ENCODE measurements at places on chromosomes 4 and X.
A peak's percentile ranks its signal among the peaks of the same experiment; 100 is the strongest.

- no peak for DNase-seq
Observed at GRCh38 chr4:100169491-100170485, 20.5 kb downstream of the DDIT4L start.

DNA sequence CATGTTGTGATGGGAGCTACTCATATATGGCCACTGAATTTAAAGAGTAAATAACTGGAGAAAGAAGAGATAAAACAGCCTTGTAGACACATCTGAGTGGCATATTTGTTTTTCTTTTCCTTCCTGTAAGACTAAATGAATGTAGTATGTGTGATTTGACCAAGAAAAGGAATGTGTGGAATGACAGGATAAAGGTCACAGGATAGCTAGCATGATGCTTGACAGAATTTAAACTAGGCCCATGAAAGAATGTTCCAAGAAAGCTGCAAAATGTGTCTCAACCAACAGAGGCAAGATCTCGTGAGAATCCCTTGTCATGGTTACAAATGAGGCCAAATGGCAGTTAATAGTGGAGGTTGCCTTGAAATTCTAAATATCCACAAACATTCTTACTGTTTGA, 137.0 kb downstream of the KCNIP4 start:
- DNase-seq: no peak

GRCh38 chr4:73193155-73193554, 65.4 kb downstream of the ANKRD17 start:
- no peak for DNase-seq

GRCh38 chr4:7339751-7340552, 94.8 kb downstream of the PSAPL1 start:
- DNase-seq: no peak

DNA sequence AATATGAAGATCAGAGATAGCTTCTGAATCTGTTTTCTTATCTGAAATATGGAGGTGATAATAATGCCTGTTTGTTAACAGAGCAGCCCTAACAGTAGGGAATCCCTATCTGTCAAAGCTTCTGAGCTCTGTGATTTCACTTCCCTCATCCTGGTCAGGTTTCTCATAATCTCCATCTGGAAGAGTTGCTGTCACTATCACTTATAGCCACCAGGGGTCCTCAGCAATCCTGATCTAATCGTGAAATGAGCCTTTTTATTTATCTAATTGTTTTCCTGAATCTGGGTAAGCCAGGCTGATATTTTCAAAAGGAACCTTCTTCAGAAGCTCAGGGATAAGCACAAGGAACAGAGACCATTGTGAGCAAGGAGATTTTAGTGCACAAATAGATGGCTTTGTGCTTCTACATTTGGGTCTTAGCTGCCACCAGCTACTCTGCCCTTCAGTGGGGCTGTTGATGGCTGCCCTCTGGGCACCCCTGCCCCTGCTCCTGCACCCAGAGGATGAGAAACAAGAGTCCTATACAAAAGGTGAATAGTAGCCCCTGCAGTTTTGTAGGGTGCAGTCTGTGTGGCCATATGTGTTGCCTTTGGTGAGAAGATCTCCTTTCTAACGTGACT, 196.4 kb upstream of the RADX start:
- DNase-seq: peak; percentile 69

DNA sequence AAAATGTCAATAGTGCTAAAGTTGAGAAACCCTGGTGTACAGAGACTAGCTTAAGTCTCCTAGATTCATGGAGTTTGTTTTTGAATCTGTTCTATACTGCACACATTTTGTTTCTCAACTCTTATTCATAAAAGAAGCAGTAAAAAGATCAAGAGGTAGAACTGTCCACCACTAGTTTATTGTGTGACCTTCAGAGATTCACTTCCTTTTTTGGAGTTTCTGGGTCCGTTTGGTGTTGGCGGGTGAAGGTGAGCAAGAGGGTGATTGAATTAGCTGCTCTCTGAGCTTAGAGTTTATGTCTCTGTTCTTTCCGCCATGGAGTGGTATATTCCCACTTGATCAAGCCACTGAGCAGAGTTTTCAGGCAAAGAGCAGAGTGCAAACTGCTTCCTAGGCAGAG, 21.4 kb upstream of the PLAC1 start:
- DNase-seq: no peak

DNA sequence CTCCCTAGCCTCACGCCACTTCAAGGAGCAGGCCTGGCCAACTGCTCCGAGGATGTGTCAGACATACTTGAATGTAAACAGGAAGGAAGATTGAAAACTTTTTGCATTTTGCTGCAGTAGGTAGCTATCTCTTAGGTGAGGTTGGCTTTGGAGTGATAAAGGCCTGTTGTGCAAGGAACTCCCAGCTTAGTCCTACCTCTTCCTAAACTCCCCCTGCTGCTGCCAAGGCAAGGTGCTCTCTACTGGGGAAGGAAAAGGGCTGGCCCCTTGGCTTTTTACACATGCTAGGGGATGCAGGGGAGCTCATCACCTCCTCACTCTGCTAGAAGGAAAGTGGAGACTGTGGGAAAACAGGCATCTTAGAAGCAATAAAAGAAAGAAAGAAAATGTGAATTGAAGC, 10.7 kb upstream of the BRS3 start:
- peak; percentile 26 for DNase-seq

DNA sequence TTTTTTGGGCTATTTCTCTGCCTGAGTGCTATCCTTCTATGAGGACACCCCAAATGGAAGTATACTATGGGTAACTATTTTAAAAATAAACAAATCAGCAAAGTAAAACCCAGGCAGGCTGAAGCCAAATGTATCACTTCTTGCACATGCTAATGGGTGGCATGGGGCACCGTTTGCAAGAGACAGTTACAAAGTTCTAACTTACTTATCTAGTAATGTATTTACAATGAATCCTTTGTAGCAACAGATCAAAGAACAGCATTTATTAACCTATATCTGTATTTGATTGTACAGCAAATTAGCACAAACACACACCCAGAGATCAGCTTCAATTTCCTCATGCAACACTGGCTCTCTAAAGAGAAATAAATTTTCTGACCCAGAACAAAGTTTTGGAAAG, 225.5 kb downstream of the ZNF674 start:
- DNase-seq: no peak

DNA sequence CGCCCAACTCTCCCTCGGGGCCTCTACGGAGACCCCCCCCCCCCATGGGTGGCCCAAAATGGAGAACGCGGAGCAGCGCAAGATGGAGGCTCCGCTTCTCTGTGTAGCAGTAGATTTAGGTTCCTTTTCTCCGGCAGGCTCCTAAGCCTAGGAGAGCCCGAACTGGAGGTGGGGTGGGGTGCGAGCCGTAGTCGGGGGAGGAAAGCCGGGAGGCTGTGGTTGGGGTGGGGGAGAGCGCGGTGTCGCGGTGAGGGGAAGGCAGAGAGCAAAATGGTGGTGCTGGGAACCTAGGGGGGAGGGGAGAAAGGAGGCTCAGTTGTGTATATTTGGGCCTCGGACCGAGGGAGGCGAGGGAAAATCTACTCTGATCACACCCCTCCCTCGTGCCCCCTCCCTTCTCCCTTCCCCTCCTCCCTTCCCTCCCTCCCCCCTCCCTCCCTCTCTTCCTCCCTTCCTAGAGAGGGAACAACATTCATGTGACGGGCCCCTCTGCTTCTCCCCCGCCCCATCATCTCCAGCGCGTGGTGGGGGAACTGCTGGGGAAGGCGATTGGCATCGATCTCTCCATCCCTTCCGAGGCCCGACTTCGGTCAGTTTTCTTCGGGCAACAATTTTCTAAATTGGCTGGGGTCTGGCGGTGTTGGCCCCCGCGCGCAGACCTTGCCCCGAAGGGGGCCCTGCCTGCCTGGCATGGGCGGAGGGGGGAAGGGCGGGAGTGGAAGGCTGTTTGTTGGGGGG, at the start of gene STAG2:
Gene STAG2 (plus strand): TSS at position 439 of the 738 bp plus-strand sequence. CDS start 60,922 bp downstream, outside the sequence.
- peak; percentile 91 for DNase-seq

DNA sequence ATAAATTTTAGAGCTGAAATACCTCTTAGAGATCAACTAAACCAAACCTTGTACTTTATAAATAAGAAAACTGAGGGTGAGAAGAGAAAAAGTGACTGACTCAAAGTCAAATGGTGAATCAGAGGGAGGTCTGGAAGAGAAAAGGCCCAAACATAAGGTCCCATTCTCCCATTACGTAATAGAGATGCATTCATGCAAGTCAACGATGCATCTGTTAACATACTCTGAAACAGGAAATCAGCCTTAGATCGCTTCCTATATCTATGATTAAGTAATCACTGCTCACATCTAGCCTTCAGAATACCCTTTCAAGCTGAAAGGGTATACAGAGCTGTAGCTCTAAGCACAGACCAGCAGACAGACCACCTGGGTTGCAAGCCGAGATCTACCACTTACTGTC, 6.5 kb downstream of the RNF150 start:
- no peak for DNase-seq

DNA sequence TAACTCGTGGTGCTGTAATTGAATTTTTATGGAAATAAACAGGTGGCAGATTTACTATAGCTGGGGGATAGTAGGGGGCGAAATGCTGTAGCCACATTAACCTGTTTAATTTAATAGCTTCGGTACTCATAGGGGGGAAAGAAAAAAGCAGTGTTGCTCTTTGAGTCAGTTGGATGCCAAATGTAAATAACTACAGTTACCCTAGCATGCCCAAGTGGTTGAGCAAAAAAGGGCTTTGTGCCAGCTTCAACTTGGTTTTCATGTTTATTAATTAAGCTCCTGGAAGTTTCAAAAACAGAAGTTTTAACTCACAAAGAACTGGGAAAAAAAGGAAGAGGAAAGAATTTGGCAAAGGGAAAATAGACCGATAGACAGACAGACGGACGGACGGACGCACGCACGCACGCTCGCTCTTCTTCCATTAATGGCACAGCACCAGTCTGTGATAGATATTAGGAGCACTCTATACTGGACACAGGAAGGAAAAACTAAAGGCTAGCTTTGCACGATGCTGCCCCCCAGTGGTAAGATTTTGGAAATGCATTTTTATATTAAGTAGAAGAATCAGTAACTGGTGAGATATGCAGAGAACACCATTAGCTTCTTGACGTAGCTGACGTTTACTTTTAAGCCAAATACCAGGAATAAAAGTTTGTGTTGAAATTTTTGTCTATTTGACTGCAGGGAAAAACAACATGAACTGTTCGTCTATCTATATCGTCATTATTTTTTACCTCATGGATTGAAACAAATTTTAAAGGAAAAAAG, 151.8 kb downstream of the SLC7A11 start:
- peak; percentile 50 for DNase-seq

DNA sequence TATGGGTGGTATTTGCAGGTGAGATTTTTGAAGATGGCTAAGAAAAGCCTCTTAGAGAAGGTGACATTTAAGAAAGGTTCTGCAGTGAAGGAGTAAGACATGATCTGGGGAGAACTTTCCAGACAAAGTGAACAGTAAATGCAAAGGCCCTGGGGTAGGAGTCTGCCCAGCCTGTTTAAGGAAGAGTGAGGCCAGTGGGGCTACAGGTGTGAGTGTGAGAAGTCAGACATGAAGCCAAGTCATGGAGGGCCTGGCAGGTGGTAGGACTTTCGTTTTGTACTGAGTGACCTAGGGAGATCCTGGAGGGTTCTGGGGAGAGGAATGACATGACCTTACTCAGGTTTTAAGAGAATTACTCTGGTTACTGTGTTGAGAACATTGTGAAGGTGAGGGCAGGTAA, 21.5 kb downstream of the COQ2 start:
- no peak for DNase-seq

- no peak for DNase-seq
Observed at GRCh38 chr4:66216252-66216651, 546.0 kb upstream of the EPHA5 start.

GRCh38 chr4:94426783-94427182, 25.0 kb upstream of the PDLIM5 start:
- DNase-seq: no peak

DNA sequence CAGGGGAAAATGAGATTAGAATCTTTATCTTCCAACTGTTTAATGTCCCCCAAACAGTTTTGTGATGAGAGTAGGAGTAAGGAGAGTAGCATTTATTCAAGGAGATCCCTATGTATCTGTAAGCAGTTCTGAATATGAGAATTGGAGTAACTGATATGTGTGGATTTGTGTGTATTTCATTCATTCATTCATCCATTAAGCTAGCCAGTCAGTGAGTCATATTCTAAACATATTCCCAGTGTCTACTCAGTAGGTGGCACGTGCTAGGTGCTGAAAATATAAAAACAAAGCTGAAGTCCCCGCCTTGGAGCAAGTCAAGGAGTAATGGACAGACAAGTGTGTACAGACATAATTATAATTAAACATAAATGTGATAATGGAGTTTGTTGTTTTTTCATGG, 12.4 kb upstream of the STX18 start:
- no peak for DNase-seq

DNA sequence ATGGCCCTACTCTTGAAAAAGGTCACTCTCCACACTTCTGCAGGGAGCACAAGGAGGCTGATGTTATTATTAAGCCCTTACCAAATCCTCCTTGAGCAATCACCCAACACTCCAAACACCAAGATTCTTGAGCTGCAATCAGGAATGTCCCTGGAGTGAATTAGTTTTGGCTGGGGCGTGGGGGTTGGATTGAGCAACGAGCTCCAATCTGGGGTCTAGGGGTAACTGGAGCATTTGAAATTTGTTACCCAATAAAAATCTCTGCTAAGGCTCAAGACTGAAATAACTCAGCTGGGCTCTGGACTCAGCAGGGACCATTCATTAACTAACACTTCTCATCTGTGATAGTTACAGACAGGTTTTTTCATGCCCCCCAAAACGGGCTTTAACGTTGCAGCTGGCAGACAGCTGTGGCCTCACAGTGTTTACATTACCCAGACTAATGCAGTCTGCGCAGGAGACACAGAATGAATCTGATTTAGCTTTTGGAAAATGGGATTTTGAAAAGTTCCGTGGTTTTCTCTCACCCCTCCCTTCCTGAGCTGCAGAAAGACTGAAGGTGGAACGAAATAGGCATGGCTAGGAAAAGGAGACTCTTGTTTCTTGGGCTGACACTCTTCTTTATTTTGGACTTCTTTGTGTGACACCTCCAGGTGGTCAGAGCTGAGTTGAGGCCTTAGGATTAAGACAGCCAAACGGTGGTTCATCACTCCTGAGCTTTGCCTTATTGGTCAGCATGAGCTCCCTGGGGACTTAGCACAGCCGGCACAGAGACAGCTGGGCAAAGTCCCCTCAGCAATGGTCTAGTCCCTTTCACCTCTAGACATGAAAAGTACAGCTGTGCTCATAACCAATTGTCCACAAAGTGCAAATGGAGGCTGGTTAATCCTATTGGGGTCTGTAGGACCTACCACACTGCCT, 26.6 kb downstream of the PLAC1 start:
- DNase-seq: peak; percentile 93

GRCh38 chr4:119510395-119511149, 118.0 kb downstream of the PDE5A start:
- no peak for DNase-seq

All from NCI-H524 (cell line).